ENCODE measurements at places on chromosomes 12 and 14.

DNA sequence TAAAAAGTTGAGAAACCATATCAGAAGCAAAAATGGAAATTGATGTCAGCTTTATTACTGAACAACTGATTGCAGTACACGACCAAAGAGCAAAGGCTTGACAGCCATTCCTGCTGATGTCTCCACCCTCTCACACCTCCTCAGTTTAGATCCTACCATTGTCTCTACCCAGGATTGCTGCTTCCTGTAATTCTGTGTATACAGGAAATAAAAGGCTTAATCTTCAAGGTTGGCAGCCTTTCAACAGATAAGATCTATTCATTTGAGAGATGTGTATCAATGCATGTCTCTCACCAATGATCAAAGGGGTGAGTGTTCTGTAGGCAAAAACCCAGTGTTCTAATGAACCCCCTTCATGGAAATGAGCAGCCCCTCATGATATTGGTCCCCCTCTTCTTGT lies 27.0 kb downstream of the SLCO1C1 start:
- no peak for DNase-seq

DNA sequence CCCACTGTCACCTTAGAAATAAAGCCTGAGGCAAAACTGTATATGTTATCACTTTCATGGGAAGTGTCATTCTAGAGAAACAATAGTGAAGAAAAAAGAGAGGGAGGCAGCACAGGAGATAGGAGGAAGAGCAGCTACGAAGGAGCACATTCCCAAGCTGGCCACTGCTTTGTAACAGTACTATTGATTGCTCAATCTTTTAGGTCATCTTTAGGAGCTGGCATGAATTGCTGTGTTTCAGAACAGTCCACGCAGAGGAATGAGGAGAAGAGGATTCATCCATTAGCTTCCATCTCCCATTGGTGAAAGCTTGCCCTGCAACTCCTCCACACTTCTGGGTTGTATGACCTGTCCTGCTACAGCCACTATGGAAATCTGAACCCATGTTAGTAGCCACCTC lies 372.5 kb upstream of the DDHD1 start:
- no peak for DNase-seq

- no peak for DNase-seq
These were observed 13.8 kb downstream of the ARMH4 start for GRCh38 chr14:58138031-58138713.

GRCh38 chr12:1939801-1940607 lies 21.6 kb upstream of the CACNA2D4 start:
- DNase-seq: no peak

DNA sequence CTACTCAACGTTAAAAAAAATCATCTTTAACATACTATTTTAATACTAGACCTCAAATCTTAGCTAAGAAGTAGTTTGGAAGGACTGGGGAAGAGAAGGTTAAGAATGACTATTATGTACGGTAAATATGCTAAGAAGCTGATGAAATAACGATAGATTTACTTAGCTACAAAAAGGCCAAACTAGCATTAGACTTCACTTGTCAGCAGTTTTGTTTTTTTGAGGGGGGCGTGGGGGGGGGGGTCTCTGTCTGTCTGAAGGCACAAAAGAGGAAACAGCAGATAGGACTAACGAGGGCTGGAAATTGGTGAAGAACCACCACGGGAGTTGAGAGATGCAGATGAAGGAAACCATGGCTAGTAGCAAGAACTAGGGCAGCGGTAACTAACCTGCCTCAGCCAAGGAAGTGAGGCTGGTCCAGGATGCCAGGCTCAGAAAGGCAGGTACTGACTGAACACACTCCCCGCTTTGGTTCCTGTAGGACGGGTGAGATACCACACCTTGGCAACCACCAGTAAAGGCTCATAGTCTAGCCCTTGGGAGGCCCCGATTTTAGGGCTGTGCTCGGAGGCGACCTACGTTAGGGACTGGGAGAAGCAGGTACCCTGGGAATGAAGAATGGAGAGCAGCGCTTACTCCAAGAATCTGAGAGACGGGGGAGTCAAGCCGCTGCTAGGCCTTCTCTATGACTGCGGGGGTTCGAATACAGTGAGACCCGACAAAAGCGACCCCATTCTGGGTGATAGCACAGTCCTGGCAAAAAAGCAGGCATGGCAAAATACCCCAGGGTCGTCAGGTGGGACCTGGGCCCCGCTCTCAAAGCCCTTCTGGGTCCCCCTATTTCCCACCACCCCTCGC lies 675 bp downstream of the NEDD8 start:
- no peak for DNase-seq

- DNase-seq: no peak
These were observed 253.4 kb upstream of the SFSWAP start for GRCh38 chr12:131457331-131458047.

DNA sequence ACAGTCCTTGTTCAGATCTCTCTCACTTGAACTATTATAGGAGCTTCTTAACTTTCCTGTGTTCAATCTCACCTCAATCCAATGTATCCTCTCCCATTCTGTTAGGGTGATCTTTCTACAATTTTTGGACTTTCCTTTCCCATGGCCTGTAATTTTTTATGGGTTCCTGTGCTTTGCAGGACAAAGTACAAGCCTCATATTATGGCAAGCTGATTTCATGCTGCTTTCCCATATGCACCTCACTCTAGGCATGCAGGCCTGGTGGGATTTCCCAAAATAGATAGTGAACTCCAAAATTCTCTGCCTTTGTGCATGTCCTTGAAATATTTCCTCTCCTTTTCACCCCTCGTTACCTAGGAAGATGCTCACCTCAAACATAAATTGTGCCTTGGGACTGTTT lies 499.4 kb downstream of the NAV3 start:
- DNase-seq: no peak

GRCh38 chr12:27456618-27457017 lies 10.1 kb downstream of the SMCO2 start:
- DNase-seq: no peak

GRCh38 chr12:109815225-109815624 lies 18.0 kb downstream of the TRPV4 start:
- no peak for DNase-seq

GRCh38 chr14:78448164-78449094 lies 278.3 kb downstream of the NRXN3 start:
- DNase-seq: peak; percentile 38

DNA sequence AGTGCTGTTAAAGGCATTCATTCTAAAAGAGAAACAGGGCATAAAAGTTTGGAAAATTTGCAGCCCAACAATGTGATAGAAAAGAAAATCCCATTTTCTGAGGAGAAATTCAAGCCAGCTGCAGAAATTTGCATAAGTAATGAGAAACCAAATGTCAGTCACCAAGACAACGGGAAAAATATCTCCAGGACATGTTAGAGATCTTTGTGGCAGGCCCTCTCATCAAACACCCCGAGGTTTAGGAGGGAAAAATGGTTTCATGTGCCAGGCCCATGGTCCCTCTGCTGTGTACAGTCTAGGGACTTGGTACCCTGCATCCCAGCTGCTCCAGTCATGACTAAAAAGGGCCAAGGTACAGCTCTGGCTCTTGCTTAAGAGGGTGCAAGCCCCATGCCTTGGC lies 251.0 kb upstream of the FAR2 start:
- no peak for DNase-seq

DNA sequence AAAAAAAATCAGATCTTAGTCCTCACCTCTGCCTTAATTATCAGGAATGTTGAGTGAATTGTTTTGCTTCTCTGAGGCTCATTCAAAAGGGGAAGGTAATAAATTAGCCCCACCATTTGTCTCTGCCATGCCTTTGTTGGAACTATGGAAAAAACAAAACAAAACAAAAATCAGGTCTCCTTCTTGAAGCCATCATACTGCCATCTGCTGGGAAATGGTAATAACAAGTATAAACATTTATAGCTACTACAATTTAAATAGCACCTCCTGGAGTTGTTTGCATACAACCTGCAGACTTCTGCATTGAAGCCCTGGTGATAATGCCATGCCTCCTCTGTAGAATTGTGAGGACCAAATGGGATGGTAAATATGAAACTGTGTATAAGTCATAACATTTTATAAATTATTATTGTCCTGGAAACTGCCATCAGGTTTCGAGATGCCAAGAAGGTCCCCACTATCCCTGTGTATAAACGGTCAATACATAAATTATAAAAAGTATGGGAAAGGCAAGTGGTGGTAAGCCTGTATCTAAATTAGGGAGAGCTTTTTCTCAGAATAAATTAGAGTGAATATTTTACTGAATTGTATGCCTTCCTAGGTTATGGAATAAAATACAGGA lies 87.2 kb upstream of the FGD4 start:
- DNase-seq: no peak

DNA sequence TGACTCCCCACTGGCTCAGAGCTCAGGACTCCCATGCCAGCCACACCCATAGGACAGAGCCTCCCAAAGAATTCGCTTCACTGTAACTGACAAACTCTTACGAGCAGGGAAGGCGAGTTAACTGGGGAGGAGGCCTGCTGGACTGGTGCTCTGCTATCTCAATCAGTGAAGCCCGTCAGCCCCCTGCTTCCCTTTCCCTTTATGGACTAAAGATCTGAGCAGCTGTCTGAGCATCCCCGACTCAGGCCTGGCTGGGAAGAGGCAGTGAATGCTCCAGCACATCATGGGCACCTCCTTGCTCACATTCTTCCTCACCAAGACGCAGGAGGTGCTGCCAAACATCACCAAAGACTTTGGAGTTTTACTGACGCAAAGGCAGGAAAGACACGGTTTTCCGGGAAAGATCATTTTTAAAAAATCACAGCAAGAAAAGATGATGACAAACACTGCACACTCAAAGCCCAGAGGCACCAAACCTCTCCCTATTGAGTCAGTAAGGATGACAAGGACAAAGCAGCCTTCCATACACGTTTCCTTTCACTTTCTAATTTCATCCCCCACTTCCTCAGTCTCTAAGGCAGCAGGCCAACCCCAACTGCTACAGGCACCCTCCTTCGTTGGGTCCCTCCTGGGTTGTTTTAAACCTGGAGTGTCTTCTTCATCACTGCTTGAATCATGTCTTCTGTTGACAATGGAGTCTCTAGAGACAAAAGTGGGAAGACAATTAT lies 45.0 kb upstream of the P2RX7 start:
- DNase-seq: no peak

GRCh38 chr12:6914246-6914946 lies at the start of gene ENO2:
Gene ENO2 (plus strand): TSS chr12:6914580. CDS start chr12:6915833, 1,253 bp downstream.
- DNase-seq: no peak

DNA sequence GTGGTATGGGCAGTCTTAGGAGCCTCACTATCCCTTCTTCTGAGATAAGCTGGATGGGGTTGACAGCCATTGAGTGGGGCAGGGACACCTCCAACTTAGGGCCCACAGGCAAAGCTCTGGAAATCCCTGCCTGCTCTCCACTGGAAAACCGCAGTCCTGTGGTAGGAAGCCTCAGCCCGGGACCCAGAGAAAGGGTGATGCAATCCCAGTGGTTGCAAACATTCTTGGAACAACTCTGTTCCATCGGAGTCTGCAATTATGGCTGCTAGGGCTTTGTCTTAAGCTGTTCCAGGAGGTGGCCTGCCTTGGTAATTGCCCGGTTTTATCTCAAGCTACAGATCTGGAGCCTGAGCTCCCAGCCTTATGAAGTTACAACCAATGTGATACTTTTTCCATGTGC lies 133.4 kb downstream of the DICER1 start:
- no peak for DNase-seq

DNA sequence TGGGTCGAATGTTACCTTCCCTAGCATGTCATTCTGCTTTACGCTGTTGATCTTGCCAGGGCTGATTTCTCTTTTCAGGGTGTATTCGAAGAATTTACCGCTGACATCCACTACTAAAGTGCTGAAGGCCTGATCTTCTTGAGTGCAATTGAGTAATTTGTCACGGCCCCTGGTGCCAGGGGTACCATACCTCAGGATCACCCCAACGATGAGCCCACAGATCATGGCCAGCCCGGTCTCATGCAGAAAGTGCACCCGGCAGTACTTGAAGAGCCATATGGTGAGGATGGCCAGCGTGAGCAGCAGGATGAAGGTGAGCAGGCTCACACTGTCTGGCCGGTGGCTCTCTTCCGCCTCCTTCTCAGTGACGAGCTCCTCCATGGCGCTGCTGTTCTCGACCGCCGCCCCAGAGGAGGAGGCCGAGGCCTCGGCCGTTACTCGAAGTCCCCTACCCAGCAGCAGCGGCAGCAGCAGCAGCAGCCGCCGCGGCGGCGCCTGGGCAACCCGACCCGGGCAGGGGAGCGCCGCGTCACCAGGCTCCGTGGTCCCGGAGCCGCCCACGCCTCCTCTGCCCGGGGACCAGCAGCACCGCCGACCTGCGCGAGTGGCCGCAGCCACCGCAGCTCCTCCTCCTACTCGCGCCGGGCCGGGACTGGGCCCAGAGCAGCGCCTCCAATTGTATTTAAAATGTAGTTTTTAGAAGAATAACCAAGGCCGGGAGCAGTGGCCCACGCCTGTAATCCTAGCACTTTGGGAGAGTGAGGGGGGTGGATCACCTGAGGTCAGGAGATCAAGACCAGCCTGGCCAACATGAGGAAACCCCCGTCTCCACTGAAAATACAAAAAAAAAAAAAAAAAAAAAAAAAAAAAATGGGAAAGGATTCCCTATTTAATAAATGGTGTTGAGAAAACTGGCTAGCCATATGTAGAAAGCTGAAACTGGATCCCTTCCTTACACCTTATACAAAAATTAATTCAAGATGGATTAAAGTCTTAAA lies 58.5 kb upstream of the TMPO start:
- DNase-seq: no peak

GRCh38 chr12:57016348-57016747 lies at the start of gene TAC3:
Gene TAC3 (minus strand): TSS chr12:57016529. CDS start chr12:57015797, 732 bp downstream.
- no peak for DNase-seq

DNA sequence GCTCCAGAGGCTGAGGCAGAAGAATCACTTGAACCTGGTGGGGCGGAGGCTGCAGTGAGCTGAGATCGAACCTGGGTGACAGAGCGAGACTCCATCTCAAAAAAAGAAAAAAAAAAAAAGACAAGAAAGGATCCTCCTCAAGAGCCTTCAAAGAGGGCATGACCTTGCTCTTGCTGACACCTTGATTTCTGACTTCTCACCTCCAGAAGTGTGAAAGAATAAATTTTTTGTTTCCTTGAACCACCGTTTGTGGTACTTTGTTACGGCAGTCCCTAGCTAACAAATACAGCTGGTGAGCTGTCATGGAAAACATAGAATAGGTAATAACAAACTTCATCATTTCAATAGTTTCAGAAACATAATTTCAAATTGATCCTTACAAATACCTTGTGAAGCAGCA lies 1.9 kb upstream of the ACTR10 start:
- no peak for DNase-seq

- DNase-seq: no peak
These were observed 5.9 kb upstream of the RERG start for GRCh38 chr12:15227004-15227679.

DNA sequence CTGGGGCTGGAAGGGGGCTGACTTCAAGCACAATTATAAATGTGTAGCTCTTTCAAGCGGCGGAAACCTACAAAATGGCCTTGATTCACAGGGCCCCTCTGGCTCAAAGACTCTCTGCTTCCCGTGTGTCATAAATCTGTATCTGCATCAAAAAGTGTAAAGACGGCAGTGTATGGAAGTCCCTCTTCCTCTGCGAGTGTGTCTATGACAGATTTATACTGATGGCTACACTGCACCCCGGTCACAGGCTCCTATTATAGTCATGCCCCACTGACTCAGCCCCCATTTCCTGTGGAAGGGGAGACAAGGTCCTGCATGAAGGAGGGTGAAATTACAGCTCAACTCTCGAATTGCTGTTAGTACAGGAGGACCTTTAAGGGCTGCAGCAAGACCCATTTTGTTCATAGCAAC lies 68.6 kb downstream of the HMGA2 start:
- no peak for DNase-seq

Data from iPS DF 19.7 (cell line).